ENCODE measurements at places on chromosomes 7 and 10. TPM values are rescaled to one million over a fixed set of nuclear protein-coding genes. Genes with fewer than 3 reads are reported as not detected.

DNA sequence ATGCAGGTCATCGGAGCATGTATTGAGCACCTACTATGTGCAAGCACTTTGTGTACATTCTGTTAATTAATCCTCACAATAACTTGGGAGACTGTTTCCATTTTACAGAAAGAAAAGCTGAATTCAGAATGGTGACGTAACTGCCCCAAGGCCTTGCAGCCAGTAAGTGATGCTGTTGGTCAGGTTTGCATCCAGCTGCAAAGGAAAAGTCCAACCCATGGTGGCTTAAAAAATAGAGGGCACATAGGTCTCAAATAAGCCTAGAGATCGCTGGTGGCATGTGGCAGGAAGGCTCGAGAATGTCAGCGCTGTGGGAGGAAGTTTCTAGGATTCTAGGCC lies 83.8 kb upstream of the CHST15 start:
- DNase-seq: no peak

- DNase-seq: no peak
Observed at GRCh38 chr7:135361788-135362187, 128.2 kb downstream of the STRA8 start.

- no peak for DNase-seq
Observed at GRCh38 chr7:54189330-54189729, 352.8 kb upstream of the VSTM2A start.

DNA sequence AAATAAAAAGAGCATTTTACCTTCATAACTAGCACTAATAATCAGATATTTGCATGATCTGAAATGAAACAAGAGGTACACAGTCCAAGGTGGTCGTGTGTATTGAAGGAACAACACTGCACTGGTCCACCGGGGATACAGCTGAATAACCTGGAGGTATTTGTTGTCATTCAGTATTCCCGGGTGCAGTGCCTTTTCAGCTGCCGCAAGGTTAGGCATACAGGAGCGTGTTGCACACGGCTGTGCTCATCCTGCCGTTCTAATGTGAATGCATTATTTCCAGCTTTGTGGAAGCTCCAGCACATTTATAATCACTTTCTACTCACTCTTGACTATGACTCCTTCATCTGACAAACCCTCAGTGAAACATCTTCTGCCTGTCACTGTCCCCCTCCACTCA lies 377.8 kb downstream of the GFRA1 start:
- DNase-seq: no peak

- DNase-seq: no peak
Observed at GRCh38 chr7:135508883-135509588, 866 bp downstream of the CNOT4 start.

- no peak for DNase-seq
Observed at GRCh38 chr7:142806022-142806356, 35.2 kb downstream of the PRSS2 start.

DNA sequence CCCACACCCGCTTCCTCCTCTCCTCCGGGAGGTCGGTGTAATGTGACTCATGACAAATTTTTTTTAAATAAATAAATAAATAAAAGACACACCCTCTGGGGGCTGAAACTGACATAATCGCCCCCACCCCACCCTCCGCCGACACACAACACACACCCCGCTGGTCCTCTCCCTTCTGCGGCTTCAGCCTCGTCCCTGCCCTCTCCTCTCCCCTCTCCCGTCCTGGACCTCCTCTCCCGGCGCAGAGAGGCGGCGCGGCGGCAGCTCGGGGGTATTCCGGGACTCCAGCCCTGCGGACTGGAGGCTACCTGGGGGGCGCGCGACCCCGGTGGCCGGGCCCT lies 686 bp downstream of the ABI1 start:
- DNase-seq: peak; percentile 80

- peak; percentile 44 for DNase-seq
Observed at GRCh38 chr10:71737001-71737833, 17.6 kb upstream of the C10orf105 start.

Gene CLCN1
- total RNA-seq: not detected

Gene GRID2IP
- not detected for total RNA-seq

Gene MMD2
- total RNA-seq: not detected

Gene SEC31B
- total RNA-seq: 8.2 TPM

Measured in Right ventricle myocardium inferior (tissue), 1 donor.